ENCODE measurements at places on chromosomes 1 and 21. TPM values are rescaled to one million over a fixed set of nuclear protein-coding genes. Genes with fewer than 3 reads are reported as not detected.

FAAH gene
- polyA plus RNA-seq, result 67.2 TPM

MPL gene
- polyA plus RNA-seq, result 0.11 TPM

HENMT1 gene
- polyA plus RNA-seq, result 1.6 TPM

HOOK1 gene
- 2.9 TPM for polyA plus RNA-seq

C1orf185 gene
- not detected for polyA plus RNA-seq

NTNG1 gene
- polyA plus RNA-seq, result 1.2 TPM

DYNLT5 gene
- polyA plus RNA-seq, result 0.38 TPM

TMCO2 gene
- polyA plus RNA-seq, result not detected

RASAL2 gene
- 18.3 TPM for polyA plus RNA-seq

Data from H1 (cell line).